ENCODE measurements at places on chromosomes 1 and 21.

DNA sequence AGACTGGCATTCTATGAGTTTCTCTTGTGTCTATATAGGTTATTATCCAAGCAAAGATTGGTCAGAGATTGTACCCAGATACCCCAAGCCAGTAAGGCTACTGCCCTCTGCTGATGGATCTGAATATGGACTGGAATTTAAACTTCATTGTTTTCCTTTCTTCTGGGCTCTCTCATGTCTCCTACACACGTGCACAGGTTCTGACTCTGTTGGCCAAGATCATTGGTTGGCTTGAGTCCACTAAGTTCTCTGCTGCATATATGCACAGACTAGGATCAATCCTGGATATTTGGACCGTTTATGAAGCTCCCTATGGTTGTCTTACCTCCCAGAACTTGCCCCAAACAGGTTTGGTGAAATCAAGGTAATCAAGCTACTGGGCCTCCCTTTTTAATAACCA, 69.7 kb downstream of the CC2D1B start:
- DNase-seq: peak; percentile 67

- DNase-seq: no peak
These were observed 13.8 kb downstream of the MIER1 start for GRCh38 chr1:66938613-66939012.

DNA sequence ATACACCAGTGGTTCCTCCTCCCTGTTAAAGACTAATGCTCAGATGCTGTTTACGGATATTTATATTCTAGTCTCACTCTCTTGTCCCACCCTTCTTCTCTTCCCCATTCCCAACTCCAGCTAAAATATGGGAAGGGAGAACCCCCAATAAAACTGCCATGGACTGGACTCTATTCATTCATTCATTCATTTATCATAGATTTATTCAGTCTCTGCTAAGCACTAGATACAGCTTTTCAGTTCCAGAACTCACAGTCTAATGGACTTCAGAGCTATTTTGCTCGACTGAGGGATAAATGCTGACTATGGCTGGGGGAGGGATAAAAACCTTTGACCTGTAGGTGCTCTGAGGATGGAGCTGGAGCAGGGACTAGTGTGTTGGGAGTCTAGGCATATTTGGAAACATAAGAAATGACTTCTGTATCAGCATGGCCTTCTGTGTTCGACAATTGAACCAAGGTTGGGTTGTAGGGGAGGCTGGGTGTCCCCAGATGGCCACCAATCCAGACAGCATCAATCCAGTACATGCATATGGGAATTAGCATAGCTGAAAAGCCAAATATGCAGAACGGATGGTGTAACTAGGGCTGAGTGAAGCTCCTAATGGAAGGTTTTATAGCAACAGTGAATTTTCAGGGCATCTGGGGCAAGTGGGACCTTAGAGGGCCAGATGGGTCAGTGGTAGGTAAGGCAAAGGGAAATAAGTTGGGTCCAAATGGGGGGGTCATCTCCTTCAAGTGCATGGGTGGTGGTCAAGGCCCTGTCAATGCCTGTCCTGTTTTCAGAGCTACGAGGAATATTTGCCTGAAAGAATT, 4.1 kb downstream of the APOA2 start:
- DNase-seq: no peak

DNA sequence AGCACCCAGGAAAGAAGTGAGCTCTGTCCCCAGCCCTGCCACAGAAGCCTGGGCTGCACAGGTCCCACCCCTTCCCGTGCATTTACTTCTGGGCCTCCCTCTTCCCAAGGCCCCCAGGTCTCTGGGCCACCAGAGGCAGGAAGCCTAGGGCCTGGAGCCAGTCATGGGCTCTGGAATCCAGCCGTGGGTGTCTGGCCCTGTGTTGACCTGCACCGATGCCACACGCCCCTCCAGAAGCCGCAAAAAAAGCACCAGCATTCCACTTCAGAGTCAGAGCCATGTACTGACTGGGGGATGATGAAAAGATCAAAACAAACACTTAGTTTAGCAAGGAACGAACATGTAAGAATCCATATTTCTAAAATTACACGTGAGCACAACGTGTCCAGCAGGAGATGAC, 141.7 kb downstream of the NPHP4 start:
- DNase-seq: no peak

DNA sequence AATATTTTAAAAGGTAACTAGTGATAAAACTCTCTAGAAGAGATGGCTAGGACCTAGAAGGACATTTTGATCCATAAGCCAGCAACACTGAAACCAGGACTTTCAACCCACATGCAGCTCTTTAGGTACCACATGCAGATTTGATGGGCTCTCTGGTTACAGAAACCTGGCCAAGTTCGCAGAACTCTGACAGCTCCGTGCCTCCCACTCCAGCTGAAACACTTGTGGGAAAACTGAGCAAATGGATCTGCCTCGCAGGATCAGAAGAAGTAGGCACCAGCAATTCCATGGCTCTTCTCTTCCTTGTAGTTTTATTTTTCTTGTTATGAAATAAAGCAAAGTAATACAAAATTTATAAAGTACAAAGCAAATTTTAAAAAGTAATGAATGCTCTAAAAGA, 58.5 kb downstream of the ST6GALNAC5 start:
- no peak for DNase-seq

GRCh38 chr1:201399352-201400126, 415 bp upstream of the LAD1 start:
- no peak for DNase-seq

DNA sequence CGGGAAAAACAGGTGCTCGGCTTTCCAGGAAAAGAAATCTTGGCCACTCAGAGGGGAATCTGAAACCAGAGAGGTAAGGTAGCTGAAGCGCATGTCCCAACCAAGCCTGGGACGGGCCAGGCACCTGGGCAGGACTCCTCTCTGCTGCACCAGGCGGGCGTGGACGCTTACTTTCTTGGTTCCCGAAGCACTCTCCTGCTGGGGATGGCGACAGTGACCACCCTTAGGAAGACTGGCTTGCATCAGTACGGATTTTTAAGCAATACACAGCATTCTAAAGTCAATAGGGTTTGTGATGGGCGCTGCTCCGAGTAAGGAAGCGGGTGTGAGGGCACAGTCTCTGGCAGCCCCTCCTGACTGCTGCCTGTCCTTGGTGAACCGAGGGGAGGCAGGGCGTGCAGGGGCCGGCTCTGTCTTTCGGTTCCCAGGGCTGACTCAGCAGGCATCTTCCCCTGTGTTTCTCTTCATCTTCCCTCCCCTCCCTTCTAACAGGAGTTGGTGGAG, 74.9 kb upstream of the ANGPTL1 start:
- DNase-seq: no peak

- no peak for DNase-seq
These were observed 380.5 kb upstream of the VAMP3 start for GRCh38 chr1:7390604-7391000.

GRCh38 chr1:32012709-32013385, 821 bp upstream of the KHDRBS1 start:
- DNase-seq: peak; percentile 47

All from spinal cord (tissue), 10 donors.